ENCODE measurements at places on chromosomes 6 and 20. TPM values are rescaled to one million over a fixed set of nuclear protein-coding genes. Genes with fewer than 3 reads are reported as not detected.

BEND6 gene
- 6.7 TPM for total RNA-seq

HLA-DRB1 gene
- 0.38 TPM for total RNA-seq

DNA sequence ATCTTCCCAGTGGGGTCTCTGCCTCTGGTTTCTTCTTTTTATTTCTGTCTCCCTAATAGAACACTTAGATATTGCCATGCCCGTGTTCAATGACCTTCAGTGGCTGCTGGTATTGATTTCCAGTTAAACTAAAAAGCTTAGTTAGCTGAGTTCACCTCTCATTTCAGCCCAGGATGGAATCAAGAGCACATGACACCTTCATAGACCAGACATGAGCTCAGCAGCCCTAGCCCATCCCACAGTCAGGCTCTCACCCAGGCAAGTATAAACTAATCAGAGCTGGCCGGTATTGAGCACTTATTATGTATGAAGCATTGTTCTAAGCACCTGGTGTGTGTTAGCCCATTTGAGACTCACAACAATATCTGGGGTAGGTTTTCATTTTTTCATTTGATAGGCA is 33.7 kb upstream of the PLEKHG1 start:
- DNase-seq = no peak

- peak; percentile 47 for DNase-seq
These were observed 8.2 kb upstream of the TBX18 start for GRCh38 chr6:84772428-84773132.

DNA sequence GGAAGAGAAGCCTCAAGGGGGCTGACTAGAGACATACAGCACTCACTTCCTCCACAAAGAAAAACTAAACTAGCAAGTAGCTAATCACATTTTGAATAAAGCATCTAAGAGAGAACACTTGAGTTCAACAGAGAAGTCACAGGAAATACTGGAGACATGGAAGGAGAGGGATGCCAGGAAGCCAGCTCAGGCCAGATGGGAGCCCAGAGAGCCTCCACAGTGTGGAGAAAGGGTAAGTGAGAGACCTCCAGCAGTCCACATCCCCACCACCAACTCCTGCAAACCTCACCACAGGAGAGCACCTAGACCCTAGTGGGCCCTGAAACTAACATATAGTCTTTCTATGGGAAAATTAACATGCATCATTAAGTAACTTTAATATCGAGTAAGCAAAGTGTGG is 79.2 kb downstream of the EPM2A start:
- DNase-seq = no peak

DNA sequence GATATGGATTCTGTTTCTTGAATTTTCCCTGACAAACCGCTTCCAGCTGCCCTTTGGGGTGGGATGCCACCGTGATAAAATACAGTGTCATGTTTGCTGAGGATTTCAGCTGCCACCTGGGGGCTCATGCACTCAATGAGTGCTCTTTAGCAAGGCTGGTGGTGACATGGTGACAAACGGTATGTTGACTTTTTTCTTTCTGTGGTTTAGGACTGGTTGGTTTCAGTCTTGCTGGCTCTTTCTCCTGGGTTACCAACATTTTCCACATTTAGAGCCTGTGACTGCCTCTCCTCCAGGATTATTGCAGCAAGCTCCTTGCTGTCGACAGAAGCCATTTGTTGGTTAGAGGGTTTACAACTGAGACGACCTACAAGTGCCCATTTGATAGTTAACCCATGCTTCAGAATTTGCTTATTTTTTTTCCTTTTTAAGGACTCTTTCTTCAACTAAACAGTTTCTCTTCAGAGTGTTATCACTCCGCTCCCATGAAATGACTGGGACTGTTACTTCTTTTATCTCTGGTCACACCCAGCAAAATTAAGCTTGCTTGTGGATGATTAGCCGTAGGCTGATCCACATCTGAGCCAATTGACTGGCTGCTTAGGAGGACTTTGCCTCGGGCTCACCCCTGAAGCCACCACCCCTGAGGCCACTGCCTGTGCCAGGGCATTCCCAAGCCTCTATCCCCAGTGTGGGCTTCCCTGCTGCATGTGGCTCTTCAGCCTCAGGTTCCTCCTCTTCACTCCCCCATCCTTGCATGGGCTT is 48.4 kb upstream of the CDYL start:
- peak; percentile 31 for DNase-seq
